ENCODE measurements at places on chromosomes 5 and 9.

- DNase-seq, result peak; percentile 53
These were observed 49.6 kb upstream of the KIF2A start for GRCh38 chr5:62256161-62257019.

DNA sequence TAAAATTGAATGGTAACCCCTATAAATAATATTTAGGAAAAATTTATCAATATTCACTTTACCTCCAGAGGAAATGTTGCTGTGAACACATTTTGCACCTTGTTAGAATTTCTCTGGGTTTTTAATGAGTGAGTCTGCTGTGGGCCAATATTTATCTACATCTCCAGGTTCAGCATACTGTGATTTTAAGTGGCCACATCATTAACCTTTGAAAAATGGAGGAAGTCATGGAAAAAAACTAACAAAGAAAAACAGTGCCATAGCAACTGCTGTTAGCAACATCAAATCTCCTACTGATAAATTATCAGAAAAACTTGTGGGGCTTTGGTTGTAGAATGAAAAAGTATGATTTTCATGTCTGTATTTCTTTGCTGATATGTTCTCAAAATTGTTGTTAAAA is 55.0 kb downstream of the CD180 start:
- no peak for DNase-seq

- DNase-seq, result peak; percentile 27
These were observed 28.5 kb upstream of the RICTOR start for GRCh38 chr5:39102684-39103155.

- DNase-seq, result no peak
These were observed 96.5 kb downstream of the TLE1 start for GRCh38 chr9:81592887-81593266.

GRCh38 chr5:76838481-76839261 is 11.1 kb upstream of the S100Z start:
- DNase-seq, result no peak

DNA sequence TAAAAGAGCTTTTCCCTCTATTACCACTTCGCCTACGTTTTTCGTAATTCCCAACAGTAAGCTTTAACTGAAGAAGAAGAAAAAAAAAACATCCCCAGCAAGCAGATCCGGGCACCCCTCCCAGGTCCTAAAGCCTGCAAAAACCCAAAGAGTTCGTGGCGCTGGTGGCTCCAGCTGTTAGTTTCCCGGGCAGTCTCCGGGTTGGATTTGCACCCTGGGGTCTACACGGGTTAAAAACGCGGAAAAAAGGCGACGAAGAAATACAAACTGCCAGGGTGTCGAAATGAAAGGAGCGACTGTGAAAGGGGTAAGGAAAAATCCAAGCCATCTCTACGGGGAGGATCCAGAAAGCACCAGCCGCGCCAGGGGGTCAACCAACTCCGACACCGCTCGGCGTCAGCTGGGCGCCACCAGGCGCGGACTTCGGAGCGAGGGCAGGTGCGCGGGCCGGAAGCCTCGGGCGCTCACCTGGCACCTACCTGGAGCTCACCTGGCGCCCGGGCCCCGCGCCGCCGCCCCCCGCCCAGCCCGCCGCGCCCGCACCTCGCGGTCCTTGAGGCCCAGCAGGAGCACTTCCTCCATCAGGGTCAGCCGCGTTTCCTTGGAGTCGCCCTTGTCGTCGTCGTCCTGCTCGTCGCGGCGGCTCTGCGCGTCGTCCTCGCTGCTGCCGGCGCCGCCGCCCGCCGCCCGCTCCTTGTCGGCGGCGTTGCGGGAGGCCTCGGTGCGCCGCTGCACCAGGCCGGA is 680 bp downstream of the GOLPH3 start:
- peak; percentile 75 for DNase-seq

- DNase-seq, result peak; percentile 70
These were observed at the start of gene EFNA5 for GRCh38 chr5:107670932-107671741. Gene EFNA5, minus strand, starts transcription at chr5:107670937.

- DNase-seq, result no peak
These were observed 29.0 kb downstream of the DCTN4 start for GRCh38 chr5:150729859-150730258.

DNA sequence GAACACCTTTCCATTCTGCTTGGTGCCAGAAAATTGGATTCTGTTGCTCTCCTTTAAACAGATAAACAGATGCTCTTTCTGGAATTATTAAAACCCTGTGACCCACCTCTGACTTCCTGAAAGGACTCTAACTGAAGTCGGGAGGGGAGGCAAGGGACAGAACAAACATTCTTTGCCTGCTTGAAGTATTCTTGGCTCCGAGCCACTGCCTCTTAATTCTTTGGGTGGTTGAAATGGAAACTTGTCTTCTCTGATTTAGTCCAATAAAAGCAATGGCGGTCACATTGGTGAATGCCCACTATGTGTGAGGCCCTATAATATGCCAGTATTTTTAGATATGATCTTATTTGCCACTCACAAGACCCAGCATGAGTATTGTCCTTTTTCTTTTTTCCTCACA is 236.8 kb downstream of the SLIT3 start:
- peak; percentile 4 for DNase-seq

- peak; percentile 14 for DNase-seq
These were observed 7.4 kb downstream of the MEF2C start for GRCh38 chr5:88875341-88876234.

- DNase-seq, result peak; percentile 90
These were observed at the start of gene DEPDC1B for GRCh38 chr5:60699609-60700415. Gene DEPDC1B, minus strand, starts transcription at chr5:60700166. Its CDS starts 73 bp downstream, at chr5:60700093.

DNA sequence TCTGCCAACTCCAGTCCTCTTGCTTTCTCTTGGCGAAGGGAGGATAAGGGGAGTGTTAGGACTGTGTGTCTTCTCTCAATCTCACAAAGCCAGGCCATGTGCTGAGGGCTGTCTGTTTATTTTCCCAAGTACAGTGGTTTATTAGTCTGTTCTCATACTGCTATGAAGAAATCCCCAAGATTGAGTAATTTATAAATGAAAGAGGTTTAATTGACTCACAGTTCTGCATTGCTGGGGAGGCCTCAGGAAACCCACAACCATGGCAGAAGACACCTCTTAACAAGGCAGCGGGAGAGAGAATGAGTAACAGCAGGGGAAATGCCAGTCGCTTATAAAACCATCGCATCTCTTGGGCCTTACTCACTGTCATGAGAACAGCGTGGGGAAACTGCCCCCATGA is 36.2 kb upstream of the CKS2 start:
- DNase-seq, result peak; percentile 95

GRCh38 chr9:5897851-5898250 is 7.2 kb downstream of the MLANA start:
- DNase-seq, result peak; percentile 17

- DNase-seq, result no peak
These were observed 8.1 kb upstream of the NUP214 start for GRCh38 chr9:131117121-131117761.

GRCh38 chr5:150486402-150487198 is 21.3 kb upstream of the NDST1 start:
- DNase-seq, result peak; percentile 54

DNA sequence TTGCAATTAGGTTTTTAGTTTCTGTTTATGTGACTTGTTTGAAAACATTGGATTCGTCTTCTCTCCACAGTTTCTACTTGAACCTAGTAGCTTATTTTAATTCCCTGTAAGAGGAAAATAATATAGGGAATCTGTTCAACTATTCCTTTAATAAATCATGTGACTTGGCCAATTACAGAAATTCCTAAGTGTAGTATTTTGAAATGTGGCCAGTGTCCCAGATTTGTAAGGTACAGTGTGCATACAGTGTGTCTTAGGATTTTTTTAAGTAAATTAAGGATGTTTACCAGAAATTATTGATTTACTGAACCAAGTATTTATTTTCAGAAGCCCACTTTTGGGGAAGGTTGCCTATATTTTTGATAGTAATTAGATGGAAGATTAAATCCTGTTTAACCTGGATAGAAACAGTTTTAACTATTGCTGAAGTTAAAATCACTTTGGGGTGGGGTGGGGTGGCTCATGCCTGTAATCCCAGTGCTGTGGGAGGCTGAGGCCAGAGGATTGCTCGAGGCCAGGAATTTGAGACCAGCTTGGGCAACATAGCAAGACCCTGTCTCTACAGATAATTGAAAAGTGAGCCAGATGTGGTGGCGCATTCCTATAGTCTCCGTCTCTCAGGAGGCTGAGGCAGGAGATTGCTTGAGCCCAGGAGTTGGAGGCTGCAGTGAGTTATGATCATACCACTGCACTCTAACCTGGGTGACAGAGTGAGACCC is 36.9 kb downstream of the G3BP1 start:
- DNase-seq, result no peak

DNA sequence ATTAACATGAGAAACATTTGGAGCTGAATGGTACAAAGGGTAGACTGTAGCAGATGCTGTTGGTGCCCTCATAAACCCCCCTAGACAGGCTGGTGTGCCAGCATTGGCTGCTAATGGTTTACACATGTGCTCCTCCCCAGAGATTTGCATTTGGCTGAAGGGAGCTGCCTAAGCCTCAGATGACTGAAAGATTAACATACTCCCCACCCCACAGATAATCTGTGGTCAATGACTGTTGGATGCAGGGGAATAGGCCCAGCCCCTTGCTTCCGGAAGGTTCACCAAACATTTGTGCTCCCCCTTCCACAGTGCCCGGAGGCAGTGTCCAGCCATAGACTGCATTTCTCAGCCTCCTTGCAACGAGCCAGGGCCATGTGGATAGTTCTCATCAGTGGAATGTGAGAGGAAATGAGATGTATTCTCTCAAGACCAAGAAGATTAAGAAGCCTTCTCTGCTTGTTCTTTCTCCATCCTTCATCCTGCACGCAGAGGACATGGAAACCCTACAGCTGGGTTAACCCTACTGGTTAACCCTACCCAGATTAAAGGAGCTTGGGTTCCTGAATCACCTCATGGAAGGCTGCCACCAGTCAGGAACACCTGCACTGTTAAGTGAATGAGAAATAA is 79.6 kb downstream of the PHAX start:
- DNase-seq, result peak; percentile 41

- no peak for DNase-seq
These were observed 699.0 kb downstream of the BRINP1 start for GRCh38 chr9:118670011-118670953.

DNA sequence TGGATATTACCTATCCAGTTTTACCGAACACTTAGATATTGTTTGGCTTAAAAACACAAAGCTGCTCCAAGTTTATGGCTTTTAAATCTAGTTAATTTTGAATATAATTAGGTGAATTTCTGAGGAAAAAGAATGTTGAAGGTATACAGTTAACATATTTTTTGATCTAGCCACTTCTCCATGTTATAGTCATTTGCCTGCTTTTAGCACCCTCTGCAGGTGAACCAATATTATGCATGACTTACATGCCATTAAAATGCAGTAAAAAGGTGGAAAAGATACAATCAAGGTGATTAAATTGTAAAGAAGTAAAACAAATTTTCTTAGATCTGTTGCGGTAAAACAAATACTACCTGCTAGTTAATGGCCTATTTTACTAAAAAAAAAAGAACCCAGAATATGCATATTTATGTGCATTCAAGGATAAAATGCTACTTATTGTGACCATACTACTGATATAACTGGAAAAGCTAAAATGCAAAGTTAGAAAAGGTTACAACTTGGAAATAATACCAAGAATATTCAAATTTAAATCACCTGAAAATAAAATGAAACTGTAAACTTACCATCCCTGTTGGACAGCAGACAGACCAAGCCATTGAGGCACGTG is 132.1 kb downstream of the AP3B1 start:
- peak; percentile 71 for DNase-seq

GRCh38 chr9:93711002-93711401 is 134.6 kb downstream of the PHF2 start:
- DNase-seq, result no peak

- no peak for DNase-seq
These were observed 29.5 kb downstream of the SLC46A2 start for GRCh38 chr9:112861155-112861554.
